ENCODE measurements at places on chromosomes 12 and 14.

- no peak for DNase-seq
Measured at GRCh38 chr12:2335109-2335508, 282.3 kb downstream of the CACNA1C start.

DNA sequence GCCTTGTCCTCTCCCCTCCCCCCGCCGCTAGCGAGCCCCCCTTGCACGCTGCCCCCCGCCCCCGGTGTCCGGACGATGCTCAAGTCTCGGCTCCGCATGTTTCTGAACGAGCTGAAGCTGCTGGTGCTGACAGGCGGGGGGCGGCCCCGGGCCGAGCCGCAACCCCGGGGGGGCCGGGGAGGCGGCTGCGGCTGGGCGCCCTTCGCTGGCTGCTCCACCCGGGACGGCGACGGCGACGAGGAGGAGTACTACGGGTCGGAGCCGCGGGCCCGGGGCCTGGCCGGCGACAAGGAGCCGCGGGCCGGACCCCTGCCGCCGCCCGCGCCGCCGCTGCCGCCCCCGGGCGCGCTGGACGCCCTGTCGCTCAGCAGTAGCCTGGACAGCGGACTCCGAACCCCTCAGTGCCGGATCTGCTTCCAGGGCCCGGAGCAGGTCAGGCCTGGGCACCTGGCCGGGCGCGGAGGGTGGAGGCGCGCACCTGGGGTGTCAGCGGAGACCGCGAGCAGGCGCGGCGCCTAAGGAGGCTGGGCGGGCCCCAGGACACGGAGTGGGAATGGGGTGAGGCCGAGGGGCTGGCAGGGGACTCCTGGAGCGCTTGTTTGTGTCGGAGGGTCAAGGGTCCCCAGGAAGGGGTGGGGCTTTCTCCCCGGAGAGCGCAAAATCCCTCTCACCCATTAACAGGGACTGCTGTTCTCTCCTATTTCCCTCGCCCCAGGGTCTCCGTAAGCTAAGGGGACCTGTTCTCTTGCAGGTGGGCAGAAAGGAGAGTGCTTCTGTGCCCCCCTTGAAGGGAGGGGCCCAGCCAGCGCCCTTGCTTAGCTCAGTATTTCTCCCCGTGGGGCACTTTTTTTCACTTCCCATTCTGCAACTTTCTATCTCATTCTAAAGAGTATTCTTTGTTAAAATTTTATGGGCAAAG, 810 bp downstream of the MARCHF9 start:
- DNase-seq, result peak; percentile 42

- DNase-seq, result no peak
Measured at GRCh38 chr12:3204730-3205531, 127.8 kb downstream of the TSPAN9 start.

GRCh38 chr14:95452893-95453712, 63.3 kb downstream of the SYNE3 start:
- DNase-seq, result no peak

DNA sequence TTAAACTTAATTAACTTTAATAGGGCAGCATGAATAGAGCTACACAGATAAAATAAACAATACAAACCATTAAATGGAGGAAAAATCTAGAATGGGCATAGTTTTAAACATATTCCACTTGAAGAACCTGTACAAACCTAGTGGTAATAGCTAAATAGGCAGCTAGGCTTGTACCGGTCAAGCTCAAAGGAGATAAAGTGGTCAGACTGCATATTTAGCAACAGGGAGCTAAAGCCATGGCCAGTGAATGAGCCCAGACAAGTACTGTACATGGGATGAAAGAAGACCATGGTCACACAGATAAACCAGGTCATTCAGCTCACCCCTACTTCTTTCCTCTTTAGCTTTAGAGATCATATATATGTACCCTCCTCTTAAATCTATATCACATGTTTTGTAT, 186.6 kb upstream of the KRR1 start:
- DNase-seq, result no peak

DNA sequence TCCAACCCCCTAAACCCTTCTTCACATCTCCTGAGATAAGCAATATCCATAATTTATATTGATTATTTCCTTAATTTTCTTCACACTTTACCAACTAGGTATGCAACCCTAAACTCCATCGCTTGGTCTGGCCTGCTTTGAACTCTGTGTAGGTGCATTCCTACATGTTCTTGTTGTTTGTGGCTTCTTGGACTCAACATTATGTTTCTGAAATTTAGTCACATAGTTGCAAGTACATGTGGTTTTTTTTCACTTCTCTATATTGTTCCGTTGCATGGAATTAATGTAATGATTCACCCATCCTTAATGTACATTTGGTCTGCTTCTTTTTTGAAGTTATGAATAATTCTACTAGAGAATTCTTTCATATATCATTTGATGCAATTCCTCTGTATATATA, 1.6 kb upstream of the TAS2R30 start:
- no peak for DNase-seq

- DNase-seq, result no peak
Measured at GRCh38 chr12:13978876-13979275, 2.5 kb downstream of the GRIN2B start.

DNA sequence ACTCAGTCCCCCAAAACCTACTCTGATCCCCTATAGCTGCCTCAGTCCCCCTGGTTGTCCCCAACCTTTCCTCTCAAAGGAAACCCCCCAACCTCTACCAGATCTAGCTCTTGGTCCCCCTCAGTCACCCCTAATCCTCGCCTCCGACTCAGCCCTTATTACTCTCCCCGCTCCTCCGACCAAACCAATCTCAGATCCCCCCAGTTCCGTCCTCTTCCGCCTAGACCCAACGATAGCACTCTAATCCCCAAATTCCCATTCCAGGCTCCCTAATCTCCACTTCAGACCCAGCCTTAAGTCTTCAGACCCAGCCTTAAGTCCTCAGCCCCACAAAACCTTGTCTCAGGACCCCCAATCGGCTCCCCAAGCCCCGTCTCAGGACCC, 612 bp downstream of the VPS37B start:
- DNase-seq, result no peak

DNA sequence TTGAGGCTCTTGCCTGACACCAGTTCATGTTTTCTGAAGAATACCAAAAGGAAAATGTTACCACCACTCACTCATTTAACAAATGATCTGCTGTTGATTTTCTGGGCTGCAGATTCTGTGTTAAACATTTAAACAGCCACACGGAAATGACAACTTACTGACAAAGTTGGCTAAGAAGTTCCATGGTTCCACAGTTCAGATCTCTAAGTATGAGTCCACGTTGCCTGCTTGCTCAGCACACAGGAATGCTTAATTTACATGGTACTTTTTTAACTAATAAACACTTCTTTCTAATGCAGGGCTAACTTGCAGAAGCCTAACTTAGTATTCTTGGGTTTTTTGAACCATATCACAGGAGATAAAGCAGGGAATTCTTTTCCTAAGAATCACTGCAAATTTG, 34.7 kb downstream of the PTGER2 start:
- no peak for DNase-seq

- DNase-seq, result no peak
Measured at GRCh38 chr12:71640316-71640715, 23.3 kb downstream of the ZFC3H1 start.

DNA sequence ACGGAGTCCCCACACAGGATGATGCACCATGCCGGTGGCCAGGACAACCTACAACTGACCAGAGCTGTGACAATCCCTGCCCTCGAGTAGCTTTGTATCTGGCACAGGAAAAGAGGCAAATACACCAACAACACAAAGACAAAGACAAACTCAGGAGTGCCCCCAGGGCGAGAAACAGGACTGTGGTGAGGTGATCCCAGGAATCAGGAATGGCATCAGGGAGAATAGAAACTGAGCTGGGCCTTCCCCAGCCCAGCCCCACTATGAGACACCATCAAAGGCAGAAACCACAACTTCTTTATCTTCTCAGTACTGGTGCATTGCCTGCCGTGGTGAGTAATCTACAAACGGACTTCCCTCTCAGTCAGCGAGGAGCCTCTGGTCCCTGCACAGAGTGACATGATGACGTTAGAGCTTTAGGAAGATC, 157.7 kb downstream of the TTC7B start:
- no peak for DNase-seq

- no peak for DNase-seq
Measured at GRCh38 chr14:77113644-77114043, 15.6 kb downstream of the CIPC start.

DNA sequence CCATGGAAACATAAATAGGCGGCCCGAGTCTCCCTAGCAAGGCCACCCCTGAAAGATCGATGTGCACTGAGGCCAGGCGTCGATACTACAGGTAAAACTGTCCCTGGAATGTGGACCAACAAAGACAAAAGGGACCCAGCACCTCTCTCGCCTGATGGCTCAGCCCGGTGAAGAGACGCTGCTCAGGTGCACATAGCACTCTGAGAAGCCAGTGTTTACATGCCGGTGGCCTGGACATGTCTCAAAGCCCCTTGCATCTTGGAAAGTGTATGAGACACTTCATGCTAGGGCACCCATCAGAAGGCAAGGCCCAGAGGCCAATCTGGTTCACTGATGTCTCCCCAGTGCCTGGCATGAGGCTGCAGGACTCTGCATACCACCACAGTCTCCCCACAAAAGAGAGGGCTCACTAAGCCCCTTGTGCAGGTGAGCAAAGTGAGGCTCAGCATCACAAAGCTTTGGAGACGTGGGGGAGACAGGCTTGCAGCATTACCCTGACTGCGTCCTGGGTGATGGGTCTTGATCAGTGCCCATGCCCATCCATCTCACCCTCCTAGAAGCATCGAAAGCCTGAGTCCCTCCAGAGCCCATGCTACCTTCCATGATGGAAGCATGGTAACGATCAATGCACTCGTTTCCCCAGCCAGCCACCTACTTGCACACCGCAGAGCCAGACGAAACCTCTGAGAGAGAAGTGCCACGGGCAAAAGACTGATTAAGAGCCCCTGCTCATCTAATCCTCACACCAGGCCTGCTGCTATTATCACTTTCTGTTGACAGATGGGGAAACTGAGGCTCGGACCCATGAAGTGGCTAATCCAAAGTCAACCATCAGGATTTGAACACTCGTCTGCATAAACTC, 16.1 kb downstream of the BCL11B start:
- peak; percentile 11 for DNase-seq

All from stimulated activated CD4-positive, alpha-beta T cell treated with anti-CD3 and anti-CD28 coated beads, Interleukin-4, amount 100 ng/mL, for 1 hour (primary cell).